Bronchial epithelial cell (primary cell): ENCODE measurements at places on chromosomes 11 and 22.

- peak; percentile 85 for DNase-seq
These were observed 386.6 kb upstream of the NARS2 start for GRCh38 chr11:78961247-78961646.

DNA sequence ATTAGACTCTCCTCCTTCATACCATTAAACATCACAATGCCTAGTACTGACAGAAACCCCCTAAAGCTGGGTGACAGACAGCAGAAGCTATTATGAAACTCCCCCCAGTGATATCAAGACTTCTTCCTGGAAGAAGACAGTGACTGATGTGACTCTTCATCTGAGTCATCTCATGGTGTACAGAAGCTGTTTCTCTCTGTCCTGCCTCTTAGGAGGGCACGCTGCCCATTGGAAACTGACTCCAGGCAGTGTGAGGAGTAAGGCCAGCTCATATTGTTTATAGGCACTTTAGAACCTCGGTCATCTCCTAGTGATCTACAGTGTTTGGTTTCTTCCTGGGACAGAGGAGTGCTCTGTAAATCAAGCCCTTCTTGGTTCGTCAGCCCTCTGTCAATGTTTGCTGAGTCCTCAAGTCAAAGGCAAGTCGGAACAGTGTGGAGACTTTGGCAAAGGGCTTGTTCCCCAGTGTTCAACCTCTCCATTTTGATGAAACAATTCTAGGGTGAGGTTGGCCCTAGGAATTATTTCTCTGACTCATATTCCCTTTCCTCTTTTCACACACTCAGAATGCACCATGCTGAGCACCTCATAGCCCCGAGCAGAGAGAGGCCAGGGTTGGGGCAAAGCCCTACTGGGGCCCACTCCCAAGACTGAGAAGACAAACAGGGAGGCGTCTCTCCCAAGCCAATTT is 172.5 kb upstream of the TMEM45B start:
- DNase-seq: peak; percentile 100

- DNase-seq: no peak
These were observed 12.1 kb upstream of the BLID start for GRCh38 chr11:122128146-122128545.

DNA sequence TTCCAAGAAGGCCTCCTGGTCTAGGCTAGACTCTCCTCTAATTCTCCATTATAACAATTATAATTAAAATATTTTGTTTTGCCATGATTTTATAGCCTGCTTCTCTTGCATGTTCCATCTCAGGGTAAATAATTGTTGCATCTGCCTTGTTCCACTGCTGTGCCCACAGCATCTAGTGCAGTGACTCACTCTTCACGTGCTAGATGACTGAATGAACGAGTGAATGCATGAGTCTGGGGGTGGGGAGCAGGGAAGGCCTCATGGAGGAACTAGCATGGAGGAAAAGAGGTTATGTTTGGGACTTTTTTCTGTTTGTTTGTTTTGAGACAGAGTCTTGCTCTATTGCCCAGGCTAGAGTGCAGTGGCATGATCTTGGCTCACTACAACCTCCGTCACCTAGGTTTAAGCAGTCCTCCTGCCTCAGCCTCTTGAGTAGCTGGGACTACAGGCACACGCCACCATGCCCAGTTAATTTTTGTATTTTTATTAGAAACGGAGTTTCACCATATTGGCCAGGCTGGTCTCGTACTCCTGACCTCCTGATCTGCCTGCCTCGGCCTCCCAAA is 5.2 kb upstream of the OAF start:
- peak; percentile 90 for DNase-seq

DNA sequence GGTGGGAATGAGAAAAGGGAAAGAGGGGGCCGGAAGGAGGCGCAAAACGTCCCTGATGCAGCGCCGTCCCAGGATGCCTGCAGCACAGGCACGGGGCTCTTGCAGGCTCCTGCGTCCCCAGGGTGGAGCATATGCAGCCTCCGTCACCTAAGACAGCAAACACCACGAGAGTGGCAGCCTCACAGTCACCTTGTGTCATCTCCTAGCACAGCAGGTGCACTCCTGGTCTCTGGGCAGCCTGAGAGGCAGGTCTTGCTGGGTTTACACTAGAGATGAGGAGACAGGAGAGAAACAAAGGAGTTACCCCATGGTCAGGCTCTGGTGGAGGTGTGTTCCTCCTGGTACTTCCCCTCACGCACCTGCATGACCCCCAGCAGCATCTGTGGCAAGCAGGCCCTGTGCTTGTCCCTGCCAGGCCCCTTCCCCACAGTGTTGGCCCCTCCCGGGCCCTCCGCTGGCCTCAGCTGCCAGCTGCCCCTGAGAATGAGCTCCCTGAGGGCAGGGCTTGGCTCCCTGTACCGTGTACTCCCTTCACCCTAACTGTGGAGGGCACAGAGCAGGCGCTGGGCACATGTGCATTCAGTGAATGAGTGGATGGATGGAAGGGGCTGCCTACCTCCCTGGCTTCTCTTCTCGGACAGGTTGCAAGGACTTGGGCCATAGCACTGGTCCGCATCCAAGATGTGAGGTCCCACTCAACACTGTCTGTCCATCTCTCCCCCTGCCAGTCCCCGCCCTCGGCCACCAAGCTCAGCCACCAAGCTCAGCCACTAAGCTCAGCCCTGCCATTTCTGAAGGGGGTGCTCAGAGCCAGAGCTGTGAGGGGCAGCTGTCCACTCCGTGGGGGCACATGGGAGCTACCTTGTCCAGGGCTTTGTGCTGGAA is 988.6 kb downstream of the BRD1 start:
- DNase-seq: no peak

DNA sequence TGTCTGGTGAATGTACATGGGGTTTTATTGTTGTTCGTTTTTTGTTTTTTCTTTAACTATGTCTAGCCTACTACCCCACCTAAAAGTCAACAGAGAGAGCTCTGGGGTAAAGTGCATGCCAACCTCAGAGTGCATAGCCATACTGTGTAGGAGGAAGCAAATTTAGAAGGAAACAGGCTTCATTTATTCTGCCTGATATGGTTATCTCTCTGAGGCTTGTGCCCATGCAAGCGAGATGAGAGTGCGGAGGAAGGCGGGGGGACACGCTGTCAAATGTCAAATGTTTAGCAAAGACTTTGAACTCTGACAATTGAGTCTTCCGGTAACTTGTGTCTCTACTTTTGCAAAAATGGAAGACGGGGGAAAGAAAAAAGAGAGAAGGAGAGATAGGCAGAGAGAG is 295.5 kb downstream of the ETS1 start:
- DNase-seq: no peak

GRCh38 chr11:71477641-71478527 is 24.9 kb downstream of the NADSYN1 start:
- DNase-seq: no peak

- DNase-seq: no peak
These were observed 2.2 kb downstream of the MIOX start for GRCh38 chr22:50488886-50489285.
